Placental pericyte (primary cell): ENCODE measurements at places on chromosomes 6 and 20. TPM values are rescaled to one million over a fixed set of nuclear protein-coding genes. Genes with fewer than 3 reads are reported as not detected.

The CLPSL1 gene
- total RNA-seq = not detected in 2 replicates

The C20orf141 gene
- total RNA-seq = not detected in 2 replicates

The PRSS16 gene
- total RNA-seq = not detected in 2 replicates

The GRM1 gene
- total RNA-seq = not detected in 2 replicates
